Right lobe of liver (tissue), 6 donors: ENCODE measurements at places on chromosomes 5 and 9.

- no peak for DNase-seq
Observed at GRCh38 chr9:93864840-93865239, 90.3 kb downstream of the BARX1 start.

- DNase-seq: no peak
Observed at GRCh38 chr5:151692312-151692711, 5.6 kb upstream of the SPARC start.

- DNase-seq: no peak
Observed at GRCh38 chr9:108666240-108666784, 189.5 kb downstream of the ACTL7B start.

DNA sequence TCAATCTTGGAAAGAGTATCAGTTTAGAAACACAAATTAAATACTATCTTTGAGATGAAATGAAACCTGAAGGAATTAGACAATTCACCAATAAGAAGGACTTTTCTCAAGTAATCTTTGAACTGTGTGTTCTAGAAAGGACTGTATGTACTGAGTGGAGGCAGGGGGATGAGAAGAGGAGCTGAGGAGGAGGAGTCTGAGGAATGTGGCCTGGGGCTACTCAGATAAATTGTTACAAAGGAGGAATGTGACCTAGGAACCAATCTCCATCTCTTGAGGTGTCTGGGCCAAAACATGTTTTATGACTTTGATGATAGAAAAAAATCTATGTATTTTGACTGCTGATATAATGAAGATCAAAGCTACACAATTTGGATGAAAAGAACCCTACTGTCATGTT, 124.3 kb upstream of the ANKRD55 start:
- DNase-seq: no peak

GRCh38 chr5:86971034-86971571, 296.6 kb upstream of the RASA1 start:
- DNase-seq: no peak

DNA sequence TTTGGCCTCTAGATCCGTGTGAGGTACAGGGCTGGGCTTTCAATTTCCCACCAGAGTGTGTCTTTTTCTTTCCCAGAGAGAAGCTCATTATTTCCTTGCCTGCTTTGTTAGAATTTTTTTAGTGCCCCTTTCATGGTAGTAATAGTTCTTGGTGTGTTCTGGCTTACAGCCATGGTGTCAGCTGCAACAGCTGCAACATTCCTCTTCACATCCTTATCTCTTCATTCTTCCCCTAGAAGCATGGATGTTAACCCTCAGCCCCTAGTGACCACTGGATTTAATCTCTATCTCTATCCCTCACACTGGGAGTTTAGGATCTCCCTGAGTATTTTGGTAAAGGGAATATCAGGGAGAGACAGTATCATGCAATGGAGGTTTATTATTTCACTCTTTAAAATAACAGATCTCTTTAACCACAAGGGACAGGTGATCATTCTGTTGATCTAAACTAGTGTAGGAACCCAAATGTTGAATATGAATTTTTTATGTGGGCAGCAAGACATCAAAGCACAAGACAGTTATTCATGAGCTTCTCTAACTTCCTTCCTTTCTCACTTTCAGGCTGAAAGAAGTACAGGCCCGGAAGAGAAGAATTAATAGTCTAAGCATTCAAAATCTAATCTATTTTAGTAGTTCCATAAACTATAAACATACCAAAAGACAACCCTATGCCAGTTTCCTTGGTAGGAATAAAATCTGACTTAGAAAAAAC, 160.2 kb downstream of the FAM170A start:
- no peak for DNase-seq

GRCh38 chr5:145158730-145159129, 676.4 kb downstream of the PRELID2 start:
- DNase-seq: no peak

GRCh38 chr5:54521856-54522479, 4.4 kb downstream of the SNX18 start:
- DNase-seq: no peak

GRCh38 chr5:156634301-156634700, 215.8 kb upstream of the PPP1R2B start:
- DNase-seq: no peak

DNA sequence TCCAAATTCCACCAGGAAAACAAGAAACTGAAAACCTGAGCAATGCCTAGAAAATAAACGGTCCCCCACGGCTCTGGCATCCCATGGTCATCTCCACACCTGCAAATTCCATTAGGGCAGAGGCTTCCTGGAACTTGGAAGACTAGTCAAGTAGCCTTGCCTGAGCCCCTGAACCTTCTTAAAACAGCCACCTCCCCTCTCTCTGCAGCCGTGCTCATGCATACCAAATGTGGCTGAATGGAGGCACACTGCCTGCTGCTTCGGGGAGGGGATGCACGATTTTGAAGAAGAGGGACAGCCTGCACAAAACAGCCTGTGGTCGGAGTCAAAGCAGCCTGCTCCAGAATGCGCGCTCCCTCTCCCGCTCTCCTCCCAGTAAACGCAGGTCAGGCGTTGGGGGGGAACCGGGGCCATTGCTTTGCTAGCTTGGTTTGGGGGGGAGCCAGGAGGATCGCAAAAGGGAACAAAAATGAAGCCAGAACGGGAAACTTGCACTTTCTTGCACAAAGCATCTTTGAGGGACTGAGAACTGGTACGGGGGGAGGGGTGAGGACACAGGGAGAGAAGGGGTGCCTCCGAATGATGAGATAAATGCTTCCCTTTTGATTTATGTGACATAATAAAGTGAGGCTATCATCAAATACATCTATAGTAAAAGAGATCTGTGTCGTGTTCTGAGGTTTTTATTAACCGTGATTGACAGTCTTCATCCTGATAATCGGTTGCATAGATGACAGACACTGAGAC, at the start of gene TRPM3:
Gene TRPM3, minus strand, starts transcription at position 347 of the 747 bp plus-strand sequence. Its CDS starts 267 bp downstream, at position 80.
- no peak for DNase-seq

DNA sequence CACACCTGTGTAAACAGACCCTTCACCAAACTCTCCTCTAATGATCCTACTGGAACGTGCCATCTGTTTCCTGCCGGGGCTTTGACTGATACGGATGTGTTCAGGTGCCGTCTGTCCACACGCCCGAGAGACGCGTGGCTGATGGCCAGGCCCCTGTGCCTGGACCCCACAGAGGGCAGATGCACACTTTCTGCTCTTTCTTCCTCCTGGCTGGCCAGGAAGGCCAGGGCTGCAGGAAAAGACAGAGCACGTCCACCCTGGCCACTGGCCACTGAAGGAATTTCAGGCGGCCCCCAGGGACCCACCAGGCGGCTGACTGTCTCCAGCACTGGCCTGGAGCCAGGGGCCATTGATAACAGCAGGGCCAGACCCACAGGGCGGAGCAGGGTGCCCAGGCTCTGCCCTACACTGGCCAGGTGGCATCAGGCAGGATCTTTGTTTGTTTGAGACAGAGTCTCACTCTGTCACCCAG, 3.6 kb upstream of the ENG start:
- DNase-seq: no peak

DNA sequence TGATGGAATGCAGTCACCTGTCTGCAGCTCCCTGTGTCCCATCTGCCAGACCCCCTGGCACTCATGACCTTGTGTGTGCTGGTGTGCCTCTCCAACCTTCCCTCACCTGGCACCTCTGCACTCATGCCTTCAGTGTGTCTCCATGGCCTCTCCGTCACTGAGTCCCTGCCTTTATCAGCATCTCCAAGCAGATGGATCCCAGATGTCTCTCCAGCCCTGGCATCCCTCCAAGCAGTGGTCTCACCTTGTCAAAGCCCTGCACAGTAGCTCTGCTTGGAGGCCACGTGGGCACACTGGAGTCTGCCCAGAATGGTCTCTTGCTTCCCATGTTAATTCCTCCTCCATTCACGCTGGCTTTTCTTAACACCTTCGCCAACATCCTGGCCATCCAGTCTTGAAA, 84.8 kb downstream of the DAP start:
- no peak for DNase-seq

GRCh38 chr9:100880284-100880683, 148.2 kb upstream of the PLPPR1 start:
- DNase-seq: no peak

- no peak for DNase-seq
Observed at GRCh38 chr5:78647351-78647818, 1.2 kb downstream of the LHFPL2 start.

GRCh38 chr5:88881571-88881971, 1.4 kb downstream of the MEF2C start:
- DNase-seq: no peak

DNA sequence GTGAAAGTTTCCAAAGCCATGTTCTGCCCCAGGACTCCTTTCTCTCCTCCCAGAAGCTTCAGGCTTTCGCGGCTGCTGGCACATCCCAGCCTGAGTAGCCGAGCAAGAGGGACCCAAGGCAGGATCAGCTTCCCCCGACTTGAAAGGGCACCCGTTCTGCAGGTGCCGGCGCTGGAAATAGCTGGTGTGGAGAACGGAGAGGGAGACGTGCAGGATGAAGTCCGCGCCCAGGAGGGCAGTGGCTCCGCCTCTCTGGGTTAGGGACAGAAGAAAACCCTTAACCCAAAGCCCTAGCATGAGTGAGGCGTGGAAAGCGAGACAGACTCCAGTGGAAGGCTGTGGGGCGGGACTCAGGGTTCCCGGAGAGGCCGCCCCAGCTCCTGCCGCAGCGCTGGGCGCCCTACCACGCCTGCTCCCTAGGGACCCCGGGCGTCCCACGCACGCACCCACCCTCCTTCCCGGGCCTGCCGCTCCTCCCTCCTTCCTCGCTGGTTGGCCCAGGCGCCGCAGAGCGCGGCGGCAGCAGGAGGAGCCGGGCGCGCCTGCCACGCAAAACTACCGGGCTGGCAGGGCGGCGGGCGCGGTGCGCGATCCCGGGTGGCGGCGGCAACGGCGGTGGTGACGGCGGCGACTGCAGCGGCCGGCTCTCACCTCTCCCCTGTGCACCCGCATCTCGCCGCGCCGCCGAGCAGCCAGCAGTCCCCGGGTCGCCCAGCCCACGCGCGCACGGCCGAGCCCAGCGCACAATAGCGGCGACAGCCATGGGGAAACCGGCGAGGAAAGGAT, at the start of gene SLC1A1:
Gene SLC1A1, plus strand, starts transcription at position 550 of the 786 bp plus-strand sequence. Its CDS starts 212 bp downstream, at position 762.
- peak; percentile 91 for DNase-seq

DNA sequence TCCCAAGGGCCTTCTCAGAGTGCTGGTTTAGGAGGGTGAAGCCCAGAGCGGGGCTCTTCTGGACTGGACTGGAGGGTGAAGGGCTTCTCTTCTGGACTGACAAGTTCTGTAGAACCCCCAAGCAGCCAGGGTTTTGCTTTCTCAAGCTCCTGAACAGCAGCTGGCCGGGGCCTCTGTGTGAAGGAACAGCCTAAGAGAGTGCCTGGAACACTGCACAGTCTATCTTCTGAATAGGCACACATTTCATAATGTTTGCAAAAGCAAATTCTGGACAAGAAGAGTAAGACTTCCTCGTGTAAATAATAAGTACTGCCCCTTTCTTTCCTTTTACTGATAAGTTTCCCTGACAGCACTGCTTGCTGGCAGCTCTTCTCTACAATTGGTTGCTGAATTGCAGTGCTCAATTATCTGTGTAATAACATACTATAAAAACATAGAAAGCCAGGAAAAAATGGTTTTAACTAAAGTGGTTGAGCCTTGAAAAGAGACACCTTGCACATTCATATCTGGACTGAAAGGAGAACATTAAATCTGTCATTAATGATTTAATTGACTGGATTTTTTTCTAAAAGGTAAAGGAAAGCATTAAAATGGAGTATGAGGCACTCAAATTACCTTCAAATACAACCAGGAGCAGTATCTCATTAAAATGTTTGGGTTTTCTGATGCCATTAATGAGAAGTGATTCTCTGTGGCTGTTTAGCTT, 20.5 kb downstream of the MAST4 start:
- DNase-seq: no peak

DNA sequence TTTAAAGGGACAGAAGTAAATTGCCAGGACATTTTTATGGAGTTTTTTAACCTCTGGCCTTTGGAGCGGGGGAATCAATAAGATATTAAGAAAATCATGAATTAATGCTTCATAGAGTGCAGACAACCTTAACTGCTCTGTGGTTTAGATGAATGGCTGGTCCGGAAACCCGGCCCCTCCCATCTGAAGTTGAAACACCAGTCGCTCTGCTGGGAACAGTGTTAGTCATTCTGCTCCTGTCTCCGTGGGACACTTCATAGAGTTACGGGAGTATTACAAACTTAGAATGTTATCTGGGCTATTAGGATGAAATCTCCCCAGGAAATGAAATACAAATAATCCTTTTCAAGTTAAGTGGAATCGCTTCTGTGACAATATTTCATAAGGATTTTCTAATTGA, 110.1 kb upstream of the IRX2 start:
- DNase-seq: no peak

DNA sequence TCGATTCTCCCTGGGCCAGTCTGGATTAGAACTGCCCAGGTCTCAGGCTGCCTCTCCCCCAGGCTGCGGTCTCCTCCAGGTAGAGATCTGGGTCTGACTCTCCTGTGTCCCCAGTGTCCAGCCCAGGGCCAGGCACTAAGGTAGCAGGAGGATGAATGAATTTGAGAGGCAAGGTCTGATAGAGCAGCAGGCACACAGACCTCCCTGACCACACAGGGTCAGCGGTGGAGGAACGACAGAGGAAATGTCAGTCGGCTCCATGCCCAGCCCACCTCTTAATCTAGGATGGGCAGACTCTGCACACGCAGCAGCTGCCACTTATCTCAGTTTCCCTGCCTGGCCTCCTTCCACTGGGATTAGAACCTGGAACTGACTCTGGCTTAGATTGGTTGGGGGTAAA, 272.7 kb upstream of the MVB12B start:
- DNase-seq: peak; percentile 33

GRCh38 chr9:120361551-120361950, 218.4 kb downstream of the CDK5RAP2 start:
- no peak for DNase-seq

DNA sequence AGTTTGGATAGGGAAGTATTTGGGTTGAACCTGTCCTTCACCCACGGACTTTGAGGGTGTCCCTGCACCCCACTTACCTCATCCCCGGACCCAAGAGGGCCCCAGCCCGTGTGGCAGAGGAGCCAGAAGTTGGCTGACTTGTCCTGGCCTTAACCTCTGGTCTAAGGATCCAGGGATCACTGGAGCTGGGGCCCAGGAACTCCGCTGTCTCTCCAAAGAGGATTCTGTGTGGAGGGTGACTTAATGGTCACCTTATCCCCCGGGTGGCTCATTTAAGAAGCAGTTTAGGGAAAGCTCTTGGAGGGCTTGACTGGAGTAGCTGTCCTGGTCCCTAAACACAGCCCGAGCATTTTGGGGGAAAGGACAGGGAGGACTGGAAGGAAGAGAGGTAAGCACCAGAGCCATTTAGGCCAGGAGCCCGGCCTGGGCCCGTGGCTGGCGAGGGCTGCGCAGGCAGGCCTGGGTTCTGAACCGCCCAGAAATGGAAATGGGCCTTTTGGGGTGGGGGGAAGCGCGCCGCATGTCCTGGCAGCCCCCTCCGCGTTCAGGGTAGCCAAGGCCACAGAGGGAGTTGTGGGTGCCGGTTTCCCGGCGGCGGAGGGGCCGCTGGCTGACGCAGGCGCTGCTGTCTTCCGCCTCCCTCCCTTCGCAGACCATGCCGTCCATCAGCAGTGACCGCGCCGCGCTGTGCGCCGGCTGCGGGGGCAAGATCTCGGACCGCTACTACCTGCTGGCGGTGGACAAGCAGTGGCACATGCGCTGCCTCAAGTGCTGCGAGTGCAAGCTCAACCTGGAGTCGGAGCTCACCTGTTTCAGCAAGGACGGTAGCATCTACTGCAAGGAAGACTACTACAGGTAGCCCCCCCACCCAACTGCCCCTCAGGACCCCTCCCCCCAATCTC, 2.0 kb downstream of the LHX2 start:
- no peak for DNase-seq
